Osteoblast (primary cell): ENCODE measurements at places on chromosomes 2 and 18. TPM values are rescaled to one million over a fixed set of nuclear protein-coding genes. Genes with fewer than 3 reads are reported as not detected.

The EGR4 gene
- total RNA-seq = not detected in 2 replicates

The C2orf66 gene
- total RNA-seq = under 0.01 and 0.36 TPM in 2 replicates

The DIPK1C gene
- not detected in 2 replicates for total RNA-seq

The SERPINB13 gene
- under 0.01 TPM in 1 of 2 replicates, not detected in the other for total RNA-seq

DNA sequence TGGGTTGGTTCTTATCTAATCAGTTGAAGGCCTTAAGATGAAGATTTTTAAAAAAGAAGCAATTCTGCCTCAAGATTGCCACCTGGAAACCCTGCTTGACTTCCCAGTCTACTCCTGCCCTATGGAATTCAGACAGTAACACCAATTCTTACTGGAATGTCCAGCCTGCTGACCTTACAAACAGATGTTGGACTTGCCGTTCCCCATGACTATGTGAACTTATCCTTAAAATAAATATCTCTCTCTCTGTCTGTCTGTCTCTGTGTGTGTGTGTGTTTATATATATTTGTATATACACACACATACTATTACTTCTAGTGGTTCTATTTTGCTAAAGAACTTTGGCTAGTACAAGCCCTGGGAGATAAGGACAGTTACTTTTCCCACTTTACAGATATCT is 675.3 kb downstream of the SLC4A3 start:
- H3K27me3 ChIP-seq = no peaks in the 10 kb centered on the region
- H3K27ac ChIP-seq = no peak overlapping the region
- no peak for DNase-seq
- no peak overlapping the region for H3K4me3 ChIP-seq
- H3K4me1 ChIP-seq = no peaks in the 10 kb centered on the region

DNA sequence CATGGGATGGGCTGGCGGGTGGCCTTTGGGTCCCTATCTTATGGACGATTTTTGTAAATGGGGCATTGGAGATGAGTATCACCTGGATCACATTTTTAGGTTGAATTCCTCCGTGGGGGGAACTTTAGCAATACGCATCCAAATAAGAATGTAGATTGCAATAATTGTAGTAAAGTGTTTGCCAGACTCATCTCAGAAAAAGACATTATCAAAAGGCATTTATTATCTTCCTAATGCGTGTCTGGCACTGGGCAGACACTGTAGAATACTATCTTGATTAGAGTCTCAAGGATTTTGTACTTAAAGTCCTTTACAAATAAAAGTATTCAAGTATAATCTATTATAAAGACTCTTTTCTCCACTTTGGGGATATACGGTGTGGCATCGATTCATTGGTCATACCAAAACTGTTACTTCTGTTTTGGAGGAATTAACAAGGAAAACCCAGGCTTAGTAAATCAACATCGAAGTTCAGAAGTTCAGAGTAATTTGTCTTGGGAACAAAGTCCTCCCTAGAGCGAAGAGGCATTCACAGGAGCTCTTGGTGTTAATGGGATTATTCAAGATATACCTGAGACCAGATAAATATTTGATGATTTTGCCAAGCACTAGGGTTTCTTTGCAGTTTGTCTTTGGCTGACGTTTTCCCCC is 578 bp upstream of the ACKR3 start:
- H3K36me3 ChIP-seq = no peaks in the 10 kb centered on the region
- H3K27me3 ChIP-seq = peaks cover 68% of the 10 kb centered on the region
- H3K27ac ChIP-seq = no peak overlapping the region
- peak; percentile 77 for DNase-seq
- no peak overlapping the region for H3K4me3 ChIP-seq

DNA sequence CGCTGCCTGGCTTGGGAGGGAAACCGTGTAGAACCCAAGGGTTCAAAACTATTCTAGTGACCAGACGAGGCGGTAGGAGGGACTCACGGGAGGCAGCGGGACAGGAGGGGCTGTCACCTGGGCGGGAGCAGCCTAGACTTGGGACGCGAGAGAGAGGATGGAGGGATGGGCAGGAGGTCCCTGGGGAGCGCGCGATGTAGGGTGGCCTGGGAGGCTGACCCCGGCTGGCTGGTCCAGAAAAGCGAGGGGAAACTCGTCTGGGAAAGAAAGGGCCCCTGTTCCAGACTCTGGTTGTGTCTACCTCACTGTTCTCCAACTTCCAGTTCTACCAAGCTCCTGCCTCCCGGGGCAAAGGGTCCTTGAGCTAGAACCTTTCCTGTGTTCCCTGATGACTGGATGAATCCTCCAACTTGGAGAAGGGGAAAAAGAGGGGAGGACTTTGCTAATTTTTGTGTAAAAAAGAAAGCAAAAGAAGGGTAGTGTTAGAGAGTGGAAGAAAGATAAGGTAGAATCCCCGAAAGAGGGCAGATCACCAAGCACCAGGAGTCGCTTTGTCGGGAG is 1.4 kb downstream of the DOK6 start:
- no peaks in the 10 kb centered on the region for H3K36me3 ChIP-seq
- peaks cover 26% of the 10 kb centered on the region for H3K27me3 ChIP-seq
- peak; percentile 80 for DNase-seq
- no peak overlapping the region for H3K27ac ChIP-seq
- no peak overlapping the region for H3K4me3 ChIP-seq
- no peaks in the 10 kb centered on the region for H3K4me1 ChIP-seq

- H3K36me3 ChIP-seq = no peaks in the 10 kb centered on the region
- no peaks in the 10 kb centered on the region for H3K27me3 ChIP-seq
- DNase-seq = no peak
- H3K27ac ChIP-seq = no peak overlapping the region
- no peak overlapping the region for H3K4me3 ChIP-seq
- H3K4me1 ChIP-seq = peaks cover 21% of the 10 kb centered on the region
Observed at GRCh38 chr18:55861266-55861665, 273.3 kb upstream of the TCF4 start.

- no peak for DNase-seq
- no peak overlapping the region for H3K27ac ChIP-seq
- H3K4me1 ChIP-seq = no peaks in the 10 kb centered on the region
- H3K36me3 ChIP-seq = no peaks in the 10 kb centered on the region
- H3K4me3 ChIP-seq = no peak overlapping the region
Observed at GRCh38 chr2:72300147-72300684, 152.6 kb upstream of the CYP26B1 start.

DNA sequence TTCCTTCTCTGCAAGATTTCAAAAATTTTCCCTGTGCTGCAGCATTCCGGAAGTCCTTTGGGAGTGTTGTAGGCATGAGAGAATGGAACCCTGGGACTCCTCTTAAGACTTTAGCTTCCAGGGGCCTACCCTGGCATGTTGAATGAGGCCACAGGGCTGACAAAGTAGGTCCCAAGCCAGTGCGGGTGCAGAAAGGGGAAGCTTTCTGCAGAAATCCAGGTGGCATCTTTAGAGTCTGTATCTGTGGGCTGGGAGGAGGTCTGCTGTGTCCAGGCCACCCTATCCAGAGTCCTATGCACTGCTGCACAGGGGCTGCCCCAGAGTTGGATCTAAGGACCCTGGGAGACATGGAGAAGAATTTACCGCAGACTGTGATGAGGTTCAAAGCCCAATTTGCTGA is 1.9 kb upstream of the SIX2 start:
- no peaks in the 10 kb centered on the region for H3K27me3 ChIP-seq
- peak; percentile 82 for DNase-seq
- peaks cover 34% of the 10 kb centered on the region for H3K4me1 ChIP-seq
- peaks cover 3% of the 10 kb centered on the region for H3K36me3 ChIP-seq

DNA sequence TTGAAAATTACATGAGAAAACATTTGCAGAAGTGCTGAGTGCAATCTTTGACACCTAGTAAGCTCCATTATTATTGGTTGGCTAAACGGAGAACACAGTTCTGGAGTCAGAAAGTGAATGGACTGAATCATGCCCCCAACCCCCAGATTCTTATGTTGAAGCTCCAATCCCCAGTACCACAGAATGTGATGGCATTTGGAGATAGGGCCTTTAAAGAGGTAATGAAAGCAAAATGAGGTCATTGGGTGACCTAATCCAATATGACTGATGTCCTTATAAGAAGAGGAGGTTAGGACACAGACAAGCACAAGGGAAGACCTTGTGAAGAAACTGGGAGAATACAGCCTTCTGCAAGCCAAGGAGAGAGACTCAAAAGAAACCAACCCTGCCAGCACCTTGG is 200.9 kb upstream of the EPAS1 start:
- H3K4me1 ChIP-seq = peaks cover 21% of the 10 kb centered on the region
- H3K27ac ChIP-seq = no peak overlapping the region
- H3K27me3 ChIP-seq = no peaks in the 10 kb centered on the region
- no peak for DNase-seq
- H3K4me3 ChIP-seq = no peak overlapping the region
- no peaks in the 10 kb centered on the region for H3K36me3 ChIP-seq

DNA sequence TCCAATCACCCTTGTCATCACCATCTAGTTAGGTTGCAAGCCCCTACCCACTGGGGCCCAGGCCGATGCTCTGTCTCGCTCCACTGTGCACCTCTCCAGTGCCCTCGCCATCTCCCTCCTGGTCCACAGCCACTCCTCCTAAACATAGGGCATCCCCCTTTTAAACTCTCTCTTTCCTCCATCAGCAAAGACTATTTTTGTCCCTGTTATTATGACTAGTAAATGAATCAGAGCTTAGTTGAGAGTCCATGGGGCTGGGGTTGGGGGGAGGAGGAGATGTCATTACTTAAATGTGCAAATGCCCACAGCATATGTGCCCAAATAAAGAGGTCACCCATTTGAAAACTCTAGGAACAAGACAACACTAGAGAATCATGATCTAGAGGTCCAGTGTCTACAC is 167.4 kb downstream of the TRABD2A start:
- DNase-seq = peak; percentile 77
- H3K27me3 ChIP-seq = no peaks in the 10 kb centered on the region
- H3K4me1 ChIP-seq = peaks cover 4% of the 10 kb centered on the region
- H3K4me3 ChIP-seq = no peak overlapping the region
- H3K36me3 ChIP-seq = no peaks in the 10 kb centered on the region
- no peak overlapping the region for H3K27ac ChIP-seq

GRCh38 chr2:40353231-40353630 is 98.7 kb downstream of the SLC8A1 start:
- no peaks in the 10 kb centered on the region for H3K27me3 ChIP-seq
- peaks cover 40% of the 10 kb centered on the region for H3K4me1 ChIP-seq
- no peaks in the 10 kb centered on the region for H3K36me3 ChIP-seq
- peak overlapping the region; percentile 50 for H3K27ac ChIP-seq
- H3K4me3 ChIP-seq = no peak overlapping the region
- DNase-seq = no peak

DNA sequence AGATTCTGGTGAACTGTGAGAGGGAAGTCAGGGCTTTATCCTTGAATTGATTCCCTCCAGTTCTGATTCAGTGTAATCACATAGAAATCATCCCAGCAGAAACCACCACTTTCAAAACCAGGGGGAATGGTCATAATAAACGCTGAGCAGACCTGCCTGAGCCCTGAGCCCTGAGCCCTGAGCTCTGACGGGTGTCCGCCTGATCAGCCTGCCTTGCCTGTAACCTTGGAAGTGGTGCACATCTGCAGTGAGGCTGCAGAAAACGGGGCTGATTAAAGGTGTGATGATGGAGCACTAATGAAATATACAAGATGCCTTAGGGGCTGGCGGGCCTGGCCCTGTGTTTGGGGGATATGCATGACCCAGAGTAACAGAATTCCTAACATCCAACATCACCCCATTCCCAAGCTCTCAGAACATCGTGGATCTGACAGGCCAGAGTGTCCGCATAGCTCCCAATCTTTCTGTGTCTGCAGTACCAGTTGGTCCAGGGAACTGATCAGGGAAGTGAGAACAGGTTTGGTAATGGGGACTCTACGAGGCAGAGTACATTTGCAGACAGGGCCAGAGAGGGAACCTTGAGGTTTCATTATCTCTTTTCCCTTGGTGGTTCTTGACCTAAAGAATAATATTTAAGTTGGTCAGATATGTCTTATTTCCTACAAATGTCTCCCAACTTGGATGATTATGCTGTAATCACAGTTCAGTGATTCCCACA is 37.8 kb downstream of the KCTD18 start:
- peaks cover 5% of the 10 kb centered on the region for H3K4me1 ChIP-seq
- H3K4me3 ChIP-seq = no peak overlapping the region
- no peak for DNase-seq
- H3K27ac ChIP-seq = no peak overlapping the region

DNA sequence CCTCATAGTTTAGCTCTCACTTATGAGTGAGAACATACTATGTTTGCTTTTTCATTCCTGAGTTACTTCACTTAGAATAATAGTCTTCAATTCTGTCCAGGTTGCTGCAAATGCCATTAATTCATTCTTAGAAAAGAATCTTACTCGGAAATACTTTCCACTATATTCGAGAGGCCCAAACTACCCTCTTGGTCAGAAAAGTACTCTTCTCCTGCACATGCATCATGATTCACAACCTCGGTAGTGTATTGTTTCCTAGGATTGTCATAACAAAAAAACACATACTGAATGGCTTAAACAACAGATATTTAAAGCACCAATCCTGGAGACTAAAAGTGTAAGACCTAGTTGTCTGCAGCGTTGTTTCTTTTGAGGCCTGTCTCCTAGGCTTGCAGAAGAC is 364.0 kb upstream of the SLC14A2 start:
- no peak overlapping the region for H3K27ac ChIP-seq
- no peaks in the 10 kb centered on the region for H3K27me3 ChIP-seq
- peaks cover 48% of the 10 kb centered on the region for H3K4me1 ChIP-seq
- no peak for DNase-seq
- H3K36me3 ChIP-seq = no peaks in the 10 kb centered on the region

DNA sequence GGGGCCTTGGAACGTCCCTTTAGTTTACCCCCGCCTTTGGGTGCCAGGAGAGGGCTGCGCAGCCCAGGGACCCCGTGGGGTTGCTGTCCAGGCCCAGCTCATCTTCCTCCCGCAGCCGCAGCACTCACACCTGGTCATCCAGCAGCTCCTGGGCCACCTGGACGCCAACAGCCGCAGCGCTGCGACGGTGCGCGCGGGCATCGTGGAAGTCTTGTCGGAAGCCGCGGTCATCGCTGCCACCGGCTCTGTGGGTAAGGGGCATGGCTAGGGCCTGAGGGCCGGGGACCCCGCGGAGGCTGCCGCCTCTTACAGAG is 37.2 kb downstream of the POMC start:
- peaks cover 4% of the 10 kb centered on the region for H3K4me1 ChIP-seq
- no peaks in the 10 kb centered on the region for H3K36me3 ChIP-seq
- no peak overlapping the region for H3K27ac ChIP-seq
- no peak overlapping the region for H3K4me3 ChIP-seq
- no peak for DNase-seq
- H3K27me3 ChIP-seq = peaks cover 5% of the 10 kb centered on the region

GRCh38 chr2:131026919-131027318 is 66.3 kb downstream of the FAM168B start:
- DNase-seq = peak; percentile 31
- no peaks in the 10 kb centered on the region for H3K36me3 ChIP-seq
- no peak overlapping the region for H3K27ac ChIP-seq
- no peaks in the 10 kb centered on the region for H3K4me1 ChIP-seq

- no peak overlapping the region for H3K4me3 ChIP-seq
- H3K27ac ChIP-seq = peak overlapping the region; percentile 57
- peaks cover 3% of the 10 kb centered on the region for H3K4me1 ChIP-seq
- H3K36me3 ChIP-seq = no peaks in the 10 kb centered on the region
- no peak for DNase-seq
Observed at GRCh38 chr2:239329284-239329971, 71.4 kb downstream of the HDAC4 start.

GRCh38 chr2:120391911-120392665 is 46.2 kb downstream of the INHBB start:
- no peak overlapping the region for H3K4me3 ChIP-seq
- DNase-seq = peak; percentile 68
- no peaks in the 10 kb centered on the region for H3K36me3 ChIP-seq
- peaks cover 21% of the 10 kb centered on the region for H3K27me3 ChIP-seq
- H3K27ac ChIP-seq = no peak overlapping the region
